Fibroblast of skin of abdomen (primary cell): ENCODE measurements at places on chromosomes 4 and X.

DNA sequence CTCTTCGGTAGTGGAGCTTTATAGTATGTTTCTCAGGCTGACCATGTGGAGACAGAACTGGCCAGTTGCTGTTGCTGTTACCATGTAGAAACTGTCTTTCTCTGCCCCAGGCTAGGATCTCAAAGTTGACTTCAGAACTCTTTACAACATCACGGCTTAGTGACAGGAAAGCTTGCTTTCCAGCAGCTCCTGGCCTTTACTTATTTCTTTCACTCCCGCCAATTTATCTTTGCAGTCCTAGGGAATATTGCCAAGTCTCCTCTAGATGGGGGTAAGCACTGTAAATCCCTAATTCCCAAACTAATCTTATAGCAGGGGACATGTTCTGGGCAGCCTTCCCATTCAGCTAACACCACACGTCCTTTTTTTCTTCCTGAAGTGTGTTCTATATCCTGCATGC lies 631.6 kb downstream of the SPRY1 start:
- DNase-seq, result peak; percentile 21

GRCh38 chrX:53048169-53049126 lies at the start of gene GPR173:
TSS of gene GPR173 (plus strand) at chrX:53048789. CDS start at chrX:53076622, 27,833 bp downstream.
- peak; percentile 77 for DNase-seq

GRCh38 chrX:148582353-148582752 lies 81.9 kb downstream of the AFF2 start:
- peak; percentile 59 for DNase-seq

DNA sequence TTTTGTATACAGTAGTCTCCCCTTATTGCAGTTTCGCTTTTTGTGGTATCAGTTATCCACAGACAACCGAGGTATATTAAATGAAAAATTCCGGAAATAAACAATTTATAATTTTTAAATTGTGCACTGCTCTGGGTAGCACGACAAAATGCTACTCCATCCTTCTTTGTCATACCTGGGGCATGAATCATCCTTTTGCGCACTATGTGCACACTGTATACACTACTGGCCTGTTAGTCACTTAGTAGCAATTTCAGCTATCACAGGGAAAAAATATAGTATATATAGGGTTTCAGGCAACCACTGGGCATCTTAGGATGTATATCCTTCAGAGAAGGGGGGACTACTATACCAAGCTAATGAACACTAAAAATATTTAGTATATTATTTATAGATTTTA lies 198.8 kb upstream of the FAT4 start:
- DNase-seq, result peak; percentile 67

DNA sequence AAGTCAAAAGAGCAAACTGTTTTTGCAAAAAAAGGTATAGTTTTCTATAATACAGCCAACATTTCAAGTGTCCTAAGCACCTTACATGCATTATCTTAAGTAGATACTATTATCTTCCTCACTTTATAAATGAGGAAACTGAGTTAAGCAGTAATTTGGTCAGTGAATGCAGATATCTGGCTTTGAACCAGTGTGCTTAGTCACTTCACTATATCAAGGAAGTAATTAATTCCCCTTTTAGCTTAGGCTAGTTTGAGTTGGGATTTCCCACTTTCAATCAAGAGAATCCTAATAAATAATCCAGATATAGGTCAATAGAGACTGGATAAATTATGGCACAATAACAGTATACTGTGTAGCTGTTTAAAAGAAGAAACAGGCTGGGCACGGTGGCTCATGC lies 14.8 kb downstream of the SPINK2 start:
- no peak for DNase-seq

DNA sequence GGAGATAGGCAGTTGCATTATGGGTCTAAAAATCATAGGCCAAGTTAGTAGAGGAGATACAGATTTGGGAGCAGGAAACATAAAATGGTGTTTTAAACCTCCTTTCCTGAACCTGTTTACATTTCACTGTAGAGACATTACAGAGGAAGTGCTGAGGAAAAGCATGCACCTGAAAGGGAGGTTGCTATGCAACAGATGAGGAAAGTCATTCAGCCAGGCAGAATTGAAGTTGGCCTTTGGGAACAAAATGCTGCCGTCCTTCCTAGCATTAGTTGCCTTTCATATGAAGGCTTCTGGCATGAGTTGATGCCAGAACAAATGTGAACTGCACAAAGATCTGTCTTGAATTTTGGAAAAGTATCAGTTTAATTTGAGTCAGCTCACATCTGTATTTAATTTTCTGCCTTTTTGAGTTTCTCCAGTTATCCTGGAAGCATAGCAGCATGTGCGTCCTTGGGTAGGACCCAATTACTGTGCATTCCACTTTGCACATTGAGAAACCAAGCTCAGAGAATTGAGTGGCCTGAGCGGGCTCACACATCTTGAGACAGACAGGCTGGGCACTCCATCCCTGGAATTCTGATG lies 38.2 kb downstream of the MAGED1 start:
- DNase-seq, result peak; percentile 4

DNA sequence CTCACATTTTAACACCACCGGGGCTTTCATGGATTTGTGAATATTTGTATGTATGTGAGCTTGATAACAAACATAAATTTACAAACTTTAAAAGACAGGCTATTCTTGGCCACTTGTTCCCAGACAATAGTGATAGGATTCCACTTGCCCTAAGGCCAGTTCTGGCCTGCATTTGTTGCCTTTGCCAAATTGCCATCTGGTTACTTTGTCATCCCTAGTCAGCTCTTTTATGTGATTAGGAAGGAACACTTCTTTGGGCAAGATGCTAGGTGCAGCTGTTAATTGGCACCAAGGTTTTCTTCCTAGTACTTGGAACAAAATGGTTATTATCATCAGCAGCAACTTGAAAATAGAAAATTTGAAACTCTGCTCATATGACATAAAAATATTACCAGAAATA lies 63.3 kb downstream of the CCSER1 start:
- DNase-seq, result no peak

DNA sequence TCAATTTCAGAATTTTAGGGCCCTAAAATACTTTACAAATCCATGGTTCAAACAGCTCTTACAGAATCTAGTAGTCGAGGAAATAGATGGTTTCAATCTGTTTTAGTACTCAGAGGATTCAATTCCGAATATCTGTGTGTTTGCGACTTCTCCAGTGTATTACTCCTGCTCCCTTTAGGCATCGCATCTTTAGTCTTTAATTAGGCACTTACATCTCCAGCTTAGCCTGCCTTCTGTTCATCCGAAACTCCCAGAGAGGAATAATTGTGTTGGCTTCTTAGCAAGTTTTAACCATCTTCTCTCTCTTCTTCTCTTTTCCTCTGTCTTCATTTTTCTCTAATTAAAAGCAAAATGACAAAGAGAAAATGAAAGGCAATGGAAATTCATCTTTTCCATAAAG lies 1901.3 kb upstream of the TENM3 start:
- DNase-seq, result no peak
